ENCODE measurements at places on chromosomes 1 and 21.

DNA sequence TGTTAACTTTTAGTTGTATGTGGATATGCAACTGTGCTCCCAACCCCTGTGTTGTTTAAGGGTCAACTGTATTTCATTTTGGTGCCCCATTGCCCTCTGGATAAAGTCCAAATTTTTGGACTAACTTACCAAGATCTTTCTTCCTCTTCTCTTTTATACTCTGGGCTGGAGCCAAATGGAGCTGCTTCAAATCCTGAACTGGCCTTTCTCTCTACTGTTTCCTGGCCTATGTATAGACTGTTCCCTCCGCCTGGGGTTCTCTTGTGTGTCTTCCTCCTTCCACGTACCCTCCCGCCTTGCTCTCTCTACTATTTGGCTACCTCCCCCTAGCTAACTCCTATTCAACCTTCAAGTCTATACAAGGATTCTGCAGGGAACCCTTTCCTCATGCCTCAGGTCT, 8.4 kb upstream of the CDC14A start:
- DNase-seq = no peak

- DNase-seq = no peak
Measured at GRCh38 chr1:78651241-78651640, 1.6 kb downstream of the IFI44 start.

- no peak for DNase-seq
Measured at GRCh38 chr21:22536509-22536908, 1538.3 kb downstream of the NCAM2 start.

- no peak for DNase-seq
Measured at GRCh38 chr1:85359874-85360721, 83.7 kb upstream of the BCL10 start.

- DNase-seq = peak; percentile 48
Measured at GRCh38 chr1:244047621-244048255, 3.3 kb upstream of the ZBTB18 start.

DNA sequence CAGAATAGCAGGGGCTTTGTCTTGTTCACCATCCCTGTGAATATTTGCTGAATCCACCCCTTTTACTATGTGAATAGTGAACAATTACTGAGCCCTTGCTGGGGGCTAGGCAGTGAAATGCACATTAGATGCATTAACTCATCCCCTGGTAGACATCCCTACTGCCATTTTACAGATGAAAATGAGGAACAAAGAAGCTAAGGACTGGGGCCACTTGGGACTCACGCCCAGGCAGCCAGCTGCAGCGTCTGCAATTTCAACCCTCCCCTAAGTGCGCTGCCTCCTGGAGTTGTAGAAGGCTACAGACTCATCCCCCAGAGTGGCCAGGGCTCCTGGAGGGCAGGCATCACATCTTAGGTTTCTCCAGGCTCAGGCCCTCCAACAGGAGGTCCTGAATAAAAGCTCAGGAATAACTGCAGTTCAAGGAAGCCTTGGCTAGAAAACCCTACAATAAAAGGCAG, 31.6 kb downstream of the CAPZB start:
- no peak for DNase-seq

GRCh38 chr1:14495381-14495780, 103.1 kb upstream of the KAZN start:
- no peak for DNase-seq

DNA sequence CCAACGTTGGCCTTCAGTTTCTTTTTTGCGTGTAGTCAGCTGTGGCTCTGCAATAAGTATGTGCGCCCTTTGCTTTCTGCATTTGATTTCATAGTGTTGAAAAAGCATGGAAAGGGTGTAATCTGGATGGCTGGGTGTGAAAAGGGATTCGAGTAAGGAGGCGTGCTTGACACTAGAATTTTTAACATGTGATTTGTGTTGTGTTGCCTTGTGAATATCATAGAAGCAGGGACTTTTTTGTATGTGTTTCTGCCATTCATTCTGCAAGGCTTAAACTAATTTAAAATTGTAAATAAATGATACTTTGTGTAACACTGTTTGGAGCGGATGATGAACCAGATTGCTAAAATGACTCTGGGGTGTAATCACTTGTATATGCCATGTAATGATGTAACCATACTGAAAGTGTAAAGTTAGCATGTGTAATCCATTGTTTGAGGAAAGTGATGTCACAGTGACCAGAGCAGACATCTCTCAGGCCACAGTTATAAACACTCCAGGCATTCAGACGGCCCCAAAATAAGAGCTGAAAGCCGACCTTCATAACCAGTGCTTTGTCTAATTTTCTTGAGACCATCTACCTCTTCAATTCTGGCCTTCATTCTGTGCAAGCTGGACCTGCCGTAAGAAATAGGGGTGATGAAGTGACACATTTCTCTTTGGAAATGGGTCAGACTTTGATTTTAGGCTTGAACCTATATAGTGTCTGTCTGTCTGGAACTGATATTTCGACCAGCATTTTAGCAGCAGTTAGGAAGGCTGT, 618 bp downstream of the SH3BGR start:
- DNase-seq = no peak

DNA sequence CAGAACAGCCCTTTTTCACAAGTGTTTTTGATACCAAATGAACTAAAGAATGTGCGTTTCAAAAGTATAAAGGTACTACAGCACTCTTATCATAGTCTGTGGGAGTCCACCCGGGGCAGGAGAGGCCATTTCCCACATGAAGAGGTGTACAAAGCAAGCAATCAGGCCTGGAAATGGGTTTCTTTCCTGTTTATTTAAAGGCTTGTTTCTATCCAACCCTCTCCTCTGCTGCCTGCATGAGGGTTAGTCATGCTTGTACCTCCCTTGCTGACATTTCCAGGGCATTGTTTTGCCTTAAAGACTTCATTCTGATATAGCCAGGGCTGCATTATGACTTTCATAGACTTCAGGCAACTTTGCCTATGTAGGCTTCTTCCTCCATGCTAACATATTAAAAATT, 11.6 kb downstream of the SELP start:
- no peak for DNase-seq

GRCh38 chr1:114131526-114132220, 22.0 kb downstream of the SYT6 start:
- no peak for DNase-seq

DNA sequence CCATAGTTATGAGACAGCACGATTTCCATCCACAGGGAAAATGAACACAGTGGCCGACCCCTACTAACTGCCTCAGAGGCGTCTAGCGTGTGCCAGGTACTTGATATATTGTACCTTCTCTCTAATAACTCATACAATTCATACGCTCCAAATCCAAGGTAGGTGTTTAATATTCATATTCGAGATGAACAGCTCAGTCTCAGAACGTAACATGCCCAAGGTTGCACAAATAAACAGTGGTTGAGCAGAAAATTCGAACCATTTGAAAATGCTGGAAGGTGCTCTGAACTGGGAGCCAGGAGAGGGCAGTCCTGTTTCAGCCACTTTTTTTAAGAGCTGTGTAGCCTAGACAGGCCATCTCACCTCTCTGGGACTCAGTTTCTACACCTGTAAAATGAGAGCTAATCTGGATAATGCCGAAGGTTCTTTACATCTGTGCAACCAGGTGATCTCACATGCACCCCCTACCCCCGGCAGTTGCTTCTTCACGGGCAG, 7.9 kb downstream of the SLC45A3 start:
- DNase-seq = no peak

- peak; percentile 69 for DNase-seq
Measured at GRCh38 chr1:7070389-7071029, 285.3 kb downstream of the CAMTA1 start.

- no peak for DNase-seq
Measured at GRCh38 chr1:240173836-240174235, 82.2 kb downstream of the FMN2 start.

- no peak for DNase-seq
Measured at GRCh38 chr1:244968881-244969280, 104.5 kb upstream of the HNRNPU start.

DNA sequence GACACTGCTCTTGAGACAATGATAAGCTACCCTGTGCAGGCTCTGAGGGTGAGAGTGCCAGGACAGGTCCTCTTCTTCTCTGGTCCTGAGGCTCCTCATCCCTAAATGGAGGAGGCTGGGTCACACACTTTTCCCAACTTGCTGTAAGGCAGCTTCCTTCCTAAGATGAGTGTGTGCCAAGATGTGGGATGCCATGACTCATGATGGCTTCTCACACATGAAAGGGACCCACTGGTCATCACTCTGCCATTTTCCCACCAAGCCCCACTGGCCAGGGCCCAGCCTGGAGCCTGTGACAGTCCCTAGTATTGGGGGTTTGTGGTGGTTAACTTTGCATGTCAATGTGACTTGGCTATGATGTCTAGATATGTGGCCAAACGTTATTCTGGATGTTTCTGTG, 54.4 kb downstream of the CNIH3 start:
- DNase-seq = no peak

DNA sequence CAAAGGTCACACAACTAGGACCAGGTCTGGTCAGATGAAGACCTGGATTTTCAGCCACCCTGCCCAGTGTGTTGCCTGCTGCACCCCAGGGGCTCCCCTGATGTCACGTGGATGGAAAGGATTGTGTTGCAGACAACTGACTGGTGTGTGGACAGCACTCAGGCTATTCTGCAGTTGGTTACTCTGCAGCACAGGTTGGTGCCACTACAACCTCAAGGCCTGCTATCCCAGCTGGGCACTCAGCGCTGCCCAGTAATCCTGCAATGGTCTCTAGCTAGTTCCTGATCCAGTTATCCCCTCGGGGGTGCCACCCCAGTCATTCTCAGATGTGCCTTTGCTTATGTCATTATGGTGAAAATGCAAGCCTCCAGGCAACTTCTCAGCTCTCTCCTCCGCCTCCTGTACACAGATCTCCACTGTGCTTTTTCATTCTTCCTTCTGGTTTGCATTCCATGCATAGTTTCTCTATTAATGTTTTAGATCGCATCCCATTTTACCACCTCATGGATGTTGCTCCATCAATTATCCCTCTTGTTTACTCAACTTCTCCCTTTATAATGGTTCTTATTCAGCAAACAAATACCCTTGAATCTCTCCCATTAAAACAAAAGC, 503.2 kb upstream of the CAMK1G start:
- DNase-seq = no peak

DNA sequence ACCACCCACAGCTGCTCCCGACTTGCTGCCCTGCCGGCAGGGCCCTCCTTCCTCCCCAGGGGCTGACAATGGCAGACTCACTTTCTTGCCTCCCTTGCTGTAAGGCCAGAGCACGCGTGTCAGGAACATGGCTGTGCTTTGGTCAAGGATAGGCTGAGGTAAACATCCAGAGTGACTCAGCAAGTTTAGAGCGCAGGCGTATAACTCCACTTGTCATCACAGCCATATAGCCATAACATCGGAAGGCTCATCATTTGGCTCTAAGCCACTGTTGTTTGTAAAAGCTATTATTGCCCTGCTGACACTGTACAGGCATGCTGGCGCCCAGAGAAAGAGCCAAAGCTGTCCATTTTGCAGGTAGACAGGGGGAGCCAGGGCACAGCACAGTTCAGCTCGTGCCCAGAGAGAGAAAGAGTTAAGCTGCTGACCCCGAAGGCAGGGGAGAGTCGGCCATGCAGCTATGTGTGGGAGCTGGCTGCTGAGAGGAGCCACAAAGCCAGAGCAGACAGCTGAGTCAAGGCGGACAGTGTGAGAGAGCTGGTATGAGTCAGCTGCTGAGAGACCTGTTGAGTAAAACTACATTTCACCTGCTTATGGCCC, 60.6 kb downstream of the GNG4 start:
- no peak for DNase-seq

DNA sequence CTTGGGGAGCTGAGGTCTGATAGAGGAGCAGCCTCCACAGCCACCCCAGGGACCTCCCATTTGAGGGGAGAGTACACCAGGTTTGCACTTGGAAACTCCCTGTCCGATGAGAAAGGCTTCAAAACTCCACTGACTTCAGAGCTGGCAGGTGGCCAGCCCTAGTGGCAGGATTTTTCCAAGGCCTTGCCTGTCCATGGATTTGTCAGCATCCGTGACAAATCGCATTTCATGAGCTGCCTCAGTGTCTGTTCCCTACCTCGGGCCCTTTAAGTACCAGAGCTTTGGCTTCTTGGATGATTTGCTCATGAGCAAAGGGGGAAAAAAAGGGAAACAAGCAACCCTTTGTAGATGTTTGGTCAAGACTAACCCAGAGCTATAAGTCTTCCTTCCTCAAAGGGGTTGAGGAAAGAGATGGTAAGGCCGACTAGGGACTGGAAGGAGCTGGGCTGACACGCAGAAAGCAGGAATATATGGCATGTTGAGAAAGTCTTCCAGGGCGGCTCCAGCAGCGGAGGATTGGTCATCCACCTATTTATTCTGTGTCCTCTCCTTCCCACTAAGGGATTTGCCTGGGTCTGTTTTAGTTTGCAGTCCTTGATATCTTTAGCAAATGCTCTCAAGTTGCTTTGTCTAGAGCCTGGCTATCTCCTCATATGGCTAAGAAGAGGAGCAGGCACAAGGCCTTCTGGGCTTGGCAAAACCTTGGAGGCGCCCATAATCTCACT, 2.7 kb upstream of the HSPG2 start:
- peak; percentile 72 for DNase-seq

- no peak for DNase-seq
Measured at GRCh38 chr1:234955107-234955731, 173.4 kb downstream of the TOMM20 start.

DNA sequence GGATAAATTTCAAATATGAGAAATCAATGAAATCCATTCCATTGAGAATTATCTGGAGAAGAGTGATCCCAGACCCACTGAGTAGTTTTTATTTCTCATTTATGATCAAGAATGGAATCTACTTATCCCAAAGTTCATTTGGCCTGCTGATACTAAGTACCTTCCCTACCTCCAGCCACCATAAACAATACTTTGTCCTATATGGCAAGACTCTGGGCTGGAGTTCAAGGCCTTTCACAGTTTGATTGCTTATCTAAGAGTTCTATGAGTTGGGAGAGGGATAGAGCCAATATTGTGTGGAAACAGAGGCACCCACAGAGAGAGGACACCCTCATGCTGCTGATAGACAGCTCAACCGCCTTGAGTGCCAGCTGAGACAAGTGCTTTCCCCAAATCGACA, 5.1 kb downstream of the PDZK1 start:
- DNase-seq = no peak

Measured in NCI-H446 (cell line).